ENCODE measurements at places on chromosomes 13 and 19. TPM values are rescaled to one million over a fixed set of nuclear protein-coding genes. Genes with fewer than 3 reads are reported as not detected.
A peak's percentile ranks its signal among the peaks of the same experiment; 100 is the strongest.

GRCh38 chr13:44336934-44337333 lies 36.7 kb upstream of the SERP2 start:
- no peak for DNase-seq

DNA sequence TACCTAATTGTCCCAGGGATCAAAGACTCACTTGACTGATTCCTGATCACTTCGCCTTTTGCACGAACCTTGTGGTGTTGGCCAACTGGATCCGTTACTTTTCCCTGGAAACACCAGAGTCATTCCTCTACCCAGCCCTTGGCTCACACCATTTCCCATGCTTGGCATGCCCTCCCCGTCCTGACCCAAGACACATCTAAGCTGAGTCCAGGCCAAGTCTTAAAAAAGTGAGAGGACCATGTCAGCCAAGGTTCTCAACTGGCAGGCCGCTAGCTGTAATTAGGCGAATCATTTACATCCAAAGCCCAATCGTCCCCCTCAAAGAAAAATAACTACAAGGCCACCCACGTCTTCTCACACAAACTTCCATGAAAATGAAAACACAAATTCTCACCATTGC lies 11.5 kb downstream of the PLAUR start:
- no peak for DNase-seq

DNA sequence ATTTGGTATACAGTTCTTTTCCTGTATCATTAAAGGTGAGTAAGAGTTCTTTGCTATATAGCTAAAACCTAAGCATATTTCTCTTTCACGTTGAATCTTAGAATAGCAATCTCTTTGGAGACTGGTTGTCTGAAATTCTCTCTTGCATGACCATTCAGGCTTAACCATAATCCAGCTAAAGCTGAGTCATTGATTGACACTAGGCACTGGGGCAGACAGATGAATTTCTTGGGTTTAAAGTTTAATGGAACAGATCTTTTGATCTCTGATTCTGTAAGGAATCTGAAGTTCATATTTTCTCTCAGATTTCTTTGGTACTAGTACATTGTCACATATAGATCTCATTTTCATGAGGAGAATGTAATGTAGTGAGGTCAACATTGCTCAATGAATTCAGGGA lies 397.3 kb upstream of the MIR17HG start:
- DNase-seq, result no peak

GRCh38 chr13:111187960-111188541 lies 72.9 kb downstream of the ARHGEF7 start:
- no peak for DNase-seq

DNA sequence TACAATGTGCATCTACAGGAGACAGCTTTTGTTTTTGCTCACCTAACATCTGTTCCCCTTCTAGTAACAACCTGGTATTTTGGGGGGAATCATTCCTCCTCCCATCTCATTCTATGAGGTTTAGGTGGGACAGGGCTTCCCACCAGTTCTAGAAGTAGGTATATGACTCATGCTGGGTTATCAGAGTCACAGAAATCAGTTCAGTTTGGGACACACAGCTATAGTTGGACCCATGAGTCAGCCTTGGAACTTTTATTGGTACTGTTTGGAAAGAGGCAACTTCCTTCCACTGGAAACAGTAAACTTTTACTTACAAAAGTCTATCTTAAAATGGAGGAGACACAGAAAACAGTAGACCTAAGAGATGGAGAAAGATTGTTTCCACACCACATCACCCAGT lies 185.5 kb downstream of the DNAJC3 start:
- DNase-seq, result no peak

DNA sequence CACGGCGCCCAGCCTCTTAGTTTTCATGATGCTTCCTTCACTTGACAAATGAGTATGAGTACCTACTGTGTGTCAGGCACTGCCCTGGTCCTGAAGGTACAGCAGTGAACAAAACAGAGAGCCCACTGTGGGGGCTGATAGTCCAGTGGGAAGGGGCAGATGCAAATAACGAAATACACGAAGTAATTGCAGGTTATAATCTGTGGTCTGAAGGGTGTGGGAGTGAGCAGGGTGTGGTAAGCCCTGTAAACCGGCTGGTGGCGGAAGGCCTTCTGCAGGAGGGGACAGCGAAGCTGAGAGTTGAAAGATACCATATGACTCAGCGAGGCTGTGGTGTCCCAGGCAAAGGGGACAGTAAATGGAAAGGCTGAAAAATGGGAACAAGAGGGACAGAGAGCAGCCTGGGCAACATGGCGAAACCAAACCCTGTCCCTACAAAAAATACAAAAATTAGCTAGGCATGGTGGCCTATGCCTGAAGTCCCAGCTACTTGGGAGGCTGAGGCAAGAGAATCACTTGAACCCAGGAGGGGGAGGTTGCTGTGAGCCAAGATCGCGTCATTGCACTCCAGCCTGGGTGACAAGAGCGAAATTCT lies 60.5 kb downstream of the MAP4K1 start:
- DNase-seq, result no peak

- no peak for DNase-seq
Measured at GRCh38 chr19:3201911-3202310, 16.2 kb downstream of the NCLN start.

- DNase-seq, result no peak
Measured at GRCh38 chr13:36887758-36888521, 32.1 kb downstream of the SMAD9 start.

DNA sequence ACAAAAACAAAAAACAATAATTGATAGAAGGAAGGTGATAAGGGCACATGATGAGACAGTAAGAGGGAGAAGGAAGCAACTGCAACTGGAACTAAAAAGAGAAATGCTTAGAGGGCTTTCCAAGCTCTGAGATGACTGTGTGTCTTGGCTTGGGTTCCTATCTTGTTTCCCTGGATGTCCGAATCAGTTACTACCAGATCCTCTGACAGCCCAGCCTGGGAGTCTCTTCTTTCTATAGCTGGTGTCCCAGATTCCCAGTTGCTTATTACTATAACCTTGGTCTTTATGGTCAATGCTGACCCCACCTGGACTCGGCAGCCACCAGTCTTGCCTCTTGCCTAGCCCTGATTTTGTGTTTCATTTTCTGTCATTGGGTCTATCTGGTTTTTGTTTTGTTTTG lies 116.4 kb downstream of the RFC3 start:
- DNase-seq, result no peak

GRCh38 chr13:28955264-28955966 lies 135.3 kb downstream of the MTUS2 start:
- DNase-seq, result no peak

GRCh38 chr13:33193428-33193974 lies 92.1 kb downstream of the STARD13 start:
- no peak for DNase-seq

GRCh38 chr19:1304197-1304924 lies 18.7 kb downstream of the EFNA2 start:
- DNase-seq, result no peak

DNA sequence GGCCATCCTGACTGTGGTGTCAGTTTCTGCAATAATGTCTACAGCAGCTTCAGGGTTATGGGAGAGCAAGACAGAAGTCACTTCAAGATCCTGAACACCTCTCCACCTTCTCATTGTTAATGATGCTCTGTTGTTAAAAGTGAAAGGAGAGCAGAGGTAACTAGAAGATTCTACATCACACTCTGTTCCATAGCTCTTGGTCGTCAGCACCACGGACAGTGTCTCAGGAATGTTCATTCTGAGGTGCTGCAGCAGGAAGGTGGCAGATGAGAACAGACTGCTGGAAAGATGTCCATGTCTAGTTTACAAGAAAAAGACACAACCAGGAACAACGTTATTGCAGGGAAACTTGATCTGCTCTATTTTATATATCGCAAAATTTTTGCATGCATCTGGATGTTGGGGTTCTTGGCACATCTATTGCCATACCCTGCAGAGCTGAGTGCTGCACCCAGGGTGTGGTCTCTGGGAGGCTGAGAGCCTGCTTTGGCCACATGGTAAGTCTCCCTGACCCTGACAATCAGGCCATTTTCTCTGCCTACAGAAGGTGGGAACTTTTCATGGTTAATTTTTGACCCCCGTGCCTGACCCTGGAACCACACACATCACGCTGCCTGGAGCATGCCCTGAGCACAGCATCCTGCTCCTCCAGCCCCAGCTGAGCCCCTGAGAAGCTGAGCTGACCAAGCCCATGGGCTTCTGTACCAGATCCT lies 12.7 kb downstream of the CEACAM21 start:
- peak; percentile 23 for DNase-seq

DNA sequence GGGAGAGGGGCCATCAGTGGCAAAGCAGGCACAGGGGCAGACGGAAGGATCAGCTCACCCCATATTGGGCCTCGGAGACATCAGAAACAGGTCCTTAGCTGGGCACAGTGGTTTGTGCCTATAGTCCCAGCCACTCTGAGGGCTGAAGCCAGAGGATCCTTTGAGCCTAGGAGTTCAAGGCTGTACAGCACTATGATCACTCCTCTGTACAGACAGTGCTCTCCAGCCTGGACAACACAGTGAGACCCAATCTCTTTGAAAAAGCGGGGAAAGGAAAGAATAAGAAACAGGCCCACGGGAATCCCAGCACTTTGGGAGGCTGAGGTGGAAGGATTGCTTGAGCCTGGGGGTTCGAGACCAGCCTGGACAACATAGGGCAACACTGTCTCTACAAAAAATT lies 6.0 kb downstream of the SERTAD1 start:
- DNase-seq, result no peak

DNA sequence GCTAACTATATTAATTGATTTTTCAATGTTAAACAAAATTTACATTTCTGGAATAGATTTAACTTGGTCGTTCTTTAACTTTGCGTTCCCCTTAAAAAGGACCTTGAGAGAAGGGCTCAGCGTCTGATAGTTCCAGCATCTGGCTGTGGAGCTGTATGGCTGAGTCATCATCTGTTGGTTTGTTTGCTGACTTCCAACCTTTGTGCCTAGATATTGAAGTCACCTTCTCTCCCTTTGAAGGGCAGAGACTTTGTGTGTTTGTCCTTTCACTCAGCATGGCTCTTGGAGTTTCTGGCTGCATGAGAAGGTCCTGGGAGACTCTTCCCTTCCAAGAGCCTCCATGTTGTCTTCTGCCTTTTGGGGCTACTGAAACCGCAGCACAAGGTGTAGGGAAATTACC lies 16.6 kb upstream of the IRS2 start:
- no peak for DNase-seq

- DNase-seq, result no peak
Measured at GRCh38 chr13:99415851-99416331, 85.4 kb upstream of the TM9SF2 start.

DNA sequence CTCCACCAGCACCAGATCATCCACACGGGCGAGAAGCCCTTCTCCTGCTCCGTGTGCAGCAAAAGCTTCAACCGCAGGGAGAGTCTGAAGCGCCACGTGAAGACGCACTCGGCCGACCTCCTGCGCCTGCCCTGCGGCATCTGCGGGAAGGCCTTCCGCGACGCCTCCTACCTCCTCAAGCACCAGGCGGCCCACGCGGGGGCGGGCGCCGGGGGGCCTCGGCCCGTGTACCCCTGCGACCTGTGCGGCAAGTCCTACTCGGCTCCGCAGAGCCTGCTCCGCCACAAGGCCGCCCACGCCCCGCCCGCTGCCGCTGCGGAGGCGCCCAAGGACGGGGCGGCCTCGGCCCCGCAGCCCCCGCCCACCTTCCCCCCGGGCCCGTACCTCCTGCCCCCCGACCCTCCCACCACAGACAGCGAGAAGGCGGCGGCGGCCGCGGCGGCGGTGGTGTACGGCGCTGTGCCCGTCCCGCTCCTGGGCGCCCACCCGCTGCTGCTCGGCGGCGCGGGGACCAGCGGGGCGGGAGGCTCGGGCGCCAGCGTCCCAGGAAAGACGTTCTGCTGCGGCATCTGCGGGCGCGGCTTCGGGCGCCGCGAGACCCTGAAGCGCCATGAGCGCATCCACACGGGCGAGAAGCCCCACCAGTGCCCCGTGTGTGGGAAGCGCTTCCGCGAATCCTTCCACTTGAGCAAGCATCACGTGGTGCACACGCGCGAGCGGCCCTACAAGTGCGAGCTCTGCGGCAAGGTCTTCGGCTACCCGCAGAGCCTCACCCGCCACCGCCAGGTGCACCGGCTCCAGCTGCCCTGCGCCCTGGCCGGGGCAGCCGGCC lies 9.4 kb downstream of the ZNF784 start:
- no peak for DNase-seq

DNA sequence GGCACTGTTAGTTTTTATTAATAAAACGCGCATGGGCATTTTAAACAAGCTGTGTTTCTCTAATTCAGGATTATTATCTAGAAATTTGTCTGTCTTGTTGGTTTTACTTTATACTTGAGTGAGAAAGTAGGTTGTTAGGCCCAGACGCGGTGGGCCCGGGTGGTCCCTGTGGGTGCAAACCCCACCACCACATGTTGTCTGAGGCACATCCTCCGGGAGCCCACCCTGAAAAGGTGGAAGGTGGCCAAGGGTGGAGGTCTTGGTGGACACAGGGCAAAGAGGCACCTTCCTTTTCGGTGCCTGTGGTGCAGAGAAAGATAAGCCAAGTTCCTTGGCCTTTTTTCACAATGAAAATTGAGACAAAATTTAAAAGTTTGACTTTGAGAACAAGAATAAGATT lies 16.6 kb downstream of the ATP4B start:
- DNase-seq, result no peak

DNA sequence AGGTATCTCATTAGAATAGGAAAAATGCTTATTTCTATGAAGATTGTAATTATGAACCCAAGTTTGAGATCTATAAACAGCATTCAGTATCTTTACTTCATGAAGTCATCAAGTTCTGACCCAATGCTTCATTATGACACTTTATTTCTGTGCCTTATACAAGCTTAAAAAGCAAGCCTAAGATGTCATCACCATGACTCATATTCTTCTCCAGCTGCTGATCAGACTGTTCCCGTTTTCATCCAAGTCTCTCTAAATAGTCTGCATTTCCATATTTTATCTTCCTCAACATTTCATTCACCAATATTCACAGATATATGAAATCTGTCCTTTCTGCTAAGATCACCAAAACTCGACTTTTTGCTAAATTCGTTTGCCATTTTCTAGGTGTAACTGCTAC lies 1247.2 kb upstream of the PRR20A start:
- no peak for DNase-seq

DNA sequence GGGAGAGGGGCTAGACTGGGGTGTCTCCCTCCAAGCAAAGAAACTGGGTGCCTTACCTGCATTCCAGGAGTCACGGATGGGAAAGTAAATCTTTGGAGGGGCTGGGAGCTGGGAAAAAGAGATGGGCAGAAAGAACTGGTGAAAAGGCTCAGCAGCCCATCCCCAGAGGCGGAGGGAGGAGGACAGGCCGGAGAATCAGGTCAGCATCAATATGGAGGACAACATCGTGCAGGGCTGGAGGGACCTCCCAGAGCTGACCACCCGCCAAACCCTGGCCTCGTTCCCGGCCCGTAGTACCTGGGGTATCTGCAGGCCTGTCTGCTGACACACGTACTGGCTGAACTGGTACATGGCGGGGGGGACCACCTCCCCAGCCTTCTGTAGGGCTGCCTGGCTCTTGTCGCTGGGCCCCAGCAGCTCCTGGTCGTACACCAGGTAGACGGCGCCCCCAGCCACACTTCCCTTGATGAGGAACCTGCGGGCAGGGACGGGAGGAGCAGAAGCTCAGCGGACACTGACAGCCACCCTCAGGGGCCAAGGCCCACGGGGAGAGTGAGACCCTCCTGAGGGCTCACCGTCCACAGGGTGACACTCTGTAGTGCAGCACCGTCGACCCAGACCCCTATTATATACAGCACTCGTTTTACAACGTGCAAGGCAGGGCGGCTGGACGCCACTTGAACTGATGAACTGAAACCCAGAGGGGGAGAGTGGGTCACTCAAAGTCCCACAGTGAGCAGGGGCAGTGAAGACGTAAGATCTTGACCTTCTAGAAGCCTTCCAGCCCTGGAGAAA lies 830 bp downstream of the MICOS13 start:
- no peak for DNase-seq

The PRR22 gene
- total RNA-seq, result 1.3 TPM

The KIR2DL4 gene
- not detected for total RNA-seq

The SIGLEC12 gene
- total RNA-seq, result not detected

The SULT2A1 gene
- total RNA-seq, result not detected

The TRAPPC5 gene
- total RNA-seq, result 40.2 TPM

The ADAT3 gene
- 2.1 TPM for total RNA-seq

The CEACAM7 gene
- not detected for total RNA-seq
